Jurkat, Clone E6-1 (cell line): ENCODE measurements at places on chromosomes 16 and 17.

DNA sequence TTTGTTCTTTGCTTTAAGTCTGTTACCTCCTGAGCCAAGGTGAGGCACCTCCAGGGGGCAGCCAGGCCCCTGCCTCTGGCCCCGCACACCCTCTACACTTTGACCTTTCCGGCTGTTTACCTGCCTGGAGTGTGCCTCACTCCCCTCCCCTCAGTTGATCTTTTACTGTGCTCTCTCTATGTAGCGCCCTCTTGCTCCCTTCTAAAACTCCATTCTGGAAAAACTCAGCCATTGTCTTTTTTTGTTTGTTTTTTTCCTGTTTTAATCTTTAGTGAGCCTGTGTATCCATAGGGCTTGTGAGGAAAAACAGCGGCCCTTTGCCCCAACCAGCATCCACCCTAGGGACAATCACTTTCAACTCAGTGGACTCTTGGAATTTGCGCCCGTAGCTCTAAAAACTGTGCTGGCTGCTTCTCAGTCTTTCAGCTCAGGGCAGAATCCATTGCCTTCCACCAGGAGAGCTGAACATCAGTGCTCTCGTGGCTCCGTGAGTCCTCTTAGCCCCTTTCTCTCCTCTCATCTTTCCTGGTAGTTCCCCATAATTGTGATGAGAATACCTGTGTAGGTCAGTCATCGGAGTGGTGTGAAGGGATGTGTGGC lies 4.3 kb downstream of the AMDHD2 start:
- DNase-seq = no peak

DNA sequence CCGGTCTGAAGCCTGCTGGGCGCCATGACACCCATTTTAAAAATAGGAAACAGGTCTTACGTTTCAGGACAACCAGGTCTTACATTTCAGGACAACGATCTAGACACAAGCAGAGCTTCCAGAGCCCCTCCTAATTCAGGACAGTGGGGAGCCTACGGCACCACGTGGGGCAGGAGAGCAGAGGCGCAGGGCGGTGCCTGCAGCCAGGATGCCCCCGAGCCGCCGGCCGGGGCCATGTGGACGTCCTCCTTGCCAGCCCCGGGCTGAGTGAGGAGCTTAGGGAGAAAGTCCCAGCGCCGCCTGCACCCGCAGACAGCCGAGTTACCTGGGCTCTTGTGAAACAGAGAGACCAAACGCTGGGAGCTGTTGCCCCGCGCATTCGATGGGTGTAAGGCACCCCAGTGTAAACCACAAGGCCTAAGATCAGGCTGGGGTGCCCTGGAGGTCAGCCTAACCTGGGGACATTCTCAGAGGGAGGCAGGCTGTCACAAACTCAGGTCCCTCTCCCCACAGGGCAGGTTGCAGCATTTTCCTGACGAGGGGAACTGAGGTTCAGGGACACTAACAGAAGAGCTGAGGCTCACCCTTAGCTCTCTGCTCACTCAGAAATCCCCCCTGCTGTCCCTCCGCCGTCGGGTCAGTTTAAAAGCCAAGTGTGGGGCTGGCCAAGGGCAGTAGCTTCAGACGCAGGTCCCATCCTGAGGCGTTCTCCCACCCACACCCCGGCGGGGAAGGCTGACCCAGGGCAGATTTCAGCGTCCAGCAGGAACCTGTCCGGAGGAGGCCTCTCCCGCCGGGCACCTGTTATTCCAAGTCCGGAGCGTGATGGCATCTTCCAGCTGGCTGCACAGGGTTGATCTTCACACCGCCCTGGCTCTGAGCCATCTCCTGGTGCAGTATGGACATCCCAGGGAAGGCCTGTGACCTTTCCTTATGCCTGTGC lies 1.8 kb upstream of the NOTUM start:
- DNase-seq = no peak

DNA sequence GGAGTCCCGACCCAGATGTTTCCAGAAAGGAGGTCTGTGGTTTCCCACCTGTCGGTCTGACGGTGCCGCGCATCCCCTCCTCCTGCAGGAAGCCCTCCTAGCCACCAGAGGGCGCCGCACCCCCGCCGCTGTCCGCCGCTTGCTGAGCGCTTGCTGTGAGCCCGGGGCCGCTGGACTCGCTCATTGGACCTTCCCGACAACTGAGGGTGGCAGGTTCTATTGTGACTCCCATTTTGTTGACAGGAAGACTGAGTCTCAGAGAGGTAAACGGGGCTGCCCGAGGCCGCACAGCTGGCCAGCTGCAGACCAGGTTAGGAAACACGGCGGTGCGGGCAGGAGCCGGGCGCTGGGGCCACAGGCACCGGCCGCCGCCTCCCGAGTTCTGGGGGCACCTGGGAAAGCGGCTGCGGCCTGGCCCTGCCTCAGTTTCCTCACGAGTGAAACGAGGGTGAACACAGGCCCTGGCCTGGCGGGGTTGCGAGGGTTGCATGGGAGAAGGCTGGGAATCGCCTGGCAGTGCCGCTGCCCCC lies 191.1 kb upstream of the CIBAR2 start:
- peak; percentile 77 for DNase-seq

GRCh38 chr17:4544951-4545216 lies 10.3 kb downstream of the MYBBP1A start:
- no peak for DNase-seq

GRCh38 chr17:12729086-12729485 lies 60.2 kb upstream of the ARHGAP44 start:
- DNase-seq = no peak

GRCh38 chr17:35099908-35100307 lies 19.8 kb downstream of the RAD51D start:
- DNase-seq = no peak

DNA sequence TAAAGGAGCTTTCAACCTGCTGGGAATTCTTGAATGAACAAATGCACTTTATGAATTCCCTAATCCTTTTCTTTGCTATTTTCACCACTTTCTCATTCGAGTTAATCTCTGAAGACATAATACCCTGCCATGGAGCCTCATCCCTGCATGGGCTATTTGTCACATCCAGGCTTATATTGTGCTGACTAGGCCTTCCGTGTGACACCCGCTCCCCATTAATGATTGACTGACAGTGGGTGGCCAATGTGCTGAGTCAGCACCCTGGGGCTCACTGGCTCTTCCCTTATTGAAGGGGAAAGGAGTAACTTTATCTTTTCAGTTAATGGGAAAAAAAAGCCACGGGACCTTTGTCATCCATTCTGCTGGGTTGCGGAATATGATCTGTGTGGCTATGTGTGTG lies 1024.8 kb upstream of the EEF2KMT start:
- no peak for DNase-seq

GRCh38 chr17:2994441-2994840 lies 69.0 kb downstream of the OR1D5 start:
- no peak for DNase-seq

DNA sequence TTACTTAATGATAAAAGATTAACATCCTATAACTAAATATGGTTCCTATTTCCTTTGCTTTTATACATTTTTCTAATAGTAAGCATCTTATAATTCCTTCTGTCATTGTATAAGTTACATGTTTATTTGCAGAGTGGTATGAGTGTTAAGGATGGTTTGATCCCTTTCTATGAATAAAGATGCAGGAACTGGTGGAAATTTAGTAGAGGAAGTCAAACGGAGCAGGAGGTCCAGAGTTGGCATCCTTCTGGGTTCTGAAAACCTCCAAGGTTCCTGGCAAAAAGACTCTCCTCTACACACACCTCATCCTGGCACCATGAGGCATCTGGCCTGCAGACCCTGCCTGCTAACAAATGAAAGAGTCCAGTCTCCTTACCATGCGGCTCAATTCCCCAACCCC lies 296.8 kb downstream of the SOX9 start:
- no peak for DNase-seq

GRCh38 chr16:627454-628239 lies 3.1 kb upstream of the WFIKKN1 start:
- DNase-seq = no peak

GRCh38 chr16:85245307-85246172 lies 133.3 kb upstream of the CIBAR2 start:
- DNase-seq = peak; percentile 40

DNA sequence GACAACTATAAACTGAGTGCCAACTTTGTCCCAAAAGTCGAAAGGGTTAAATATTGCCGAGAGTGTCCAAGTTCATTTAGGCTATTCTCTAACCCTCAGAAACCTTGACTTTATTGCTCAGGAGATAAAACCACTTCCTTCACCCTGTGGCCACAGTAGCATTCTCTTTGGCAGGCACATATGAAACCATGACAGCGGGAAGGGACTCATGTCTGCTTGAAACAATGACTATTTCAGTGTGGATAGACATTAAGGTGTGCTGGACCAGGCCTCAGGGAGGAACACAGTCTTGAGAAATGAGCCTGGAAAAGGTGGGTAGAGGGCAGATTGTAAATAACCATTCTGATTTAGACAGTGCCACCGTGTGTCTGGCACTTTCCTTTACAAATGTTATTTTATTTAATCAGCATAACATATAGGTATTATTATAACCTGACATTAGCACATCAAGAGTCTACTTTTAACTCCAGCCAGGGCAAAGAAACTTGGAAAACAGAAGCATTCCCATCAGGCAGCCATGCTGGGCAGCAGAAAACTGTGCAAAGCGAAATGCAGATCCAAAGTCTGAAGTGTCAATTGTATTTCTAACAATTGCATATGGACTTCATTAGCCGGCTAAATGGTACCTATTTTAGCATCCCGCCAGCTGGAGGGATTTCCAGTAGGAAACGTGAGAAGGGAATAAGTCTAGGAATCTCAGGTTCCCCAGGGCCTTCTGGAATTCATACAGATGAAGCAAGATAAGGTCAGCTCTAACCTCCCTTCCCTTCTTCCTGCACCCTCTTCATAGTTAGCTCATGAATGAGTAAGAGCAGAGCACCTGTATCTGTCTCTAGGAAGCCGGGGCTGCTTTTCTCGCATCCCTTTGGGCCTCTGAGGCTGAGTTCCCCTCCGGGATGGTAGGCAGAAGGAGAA lies 212.8 kb upstream of the ELAC2 start:
- no peak for DNase-seq

DNA sequence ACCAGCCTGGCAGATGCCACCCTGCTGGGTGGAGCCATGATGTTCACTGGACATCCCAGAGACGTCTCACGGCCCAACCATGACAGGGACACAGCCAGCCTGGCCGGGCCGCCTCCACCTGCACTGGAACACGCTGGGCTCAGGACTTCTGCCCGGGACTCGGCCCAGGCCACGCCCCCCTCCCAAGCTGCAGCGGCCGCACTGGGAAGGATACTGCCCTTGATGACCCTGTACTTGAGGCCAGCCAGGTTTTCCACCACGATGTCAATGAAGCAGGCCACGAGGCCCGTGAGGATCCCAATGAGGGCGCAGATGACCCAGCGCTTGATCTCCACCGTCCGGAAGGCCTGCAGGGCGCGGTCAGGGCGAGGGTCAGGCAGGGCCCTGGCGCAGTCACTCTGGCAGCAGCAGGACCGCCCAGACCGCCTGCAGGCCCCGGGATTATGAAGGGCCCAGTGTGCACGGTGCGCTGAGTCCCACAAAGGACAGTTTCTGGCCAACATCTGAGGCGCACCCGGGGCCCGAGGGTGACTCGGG lies 14.2 kb downstream of the CLCN7 start:
- DNase-seq = no peak

DNA sequence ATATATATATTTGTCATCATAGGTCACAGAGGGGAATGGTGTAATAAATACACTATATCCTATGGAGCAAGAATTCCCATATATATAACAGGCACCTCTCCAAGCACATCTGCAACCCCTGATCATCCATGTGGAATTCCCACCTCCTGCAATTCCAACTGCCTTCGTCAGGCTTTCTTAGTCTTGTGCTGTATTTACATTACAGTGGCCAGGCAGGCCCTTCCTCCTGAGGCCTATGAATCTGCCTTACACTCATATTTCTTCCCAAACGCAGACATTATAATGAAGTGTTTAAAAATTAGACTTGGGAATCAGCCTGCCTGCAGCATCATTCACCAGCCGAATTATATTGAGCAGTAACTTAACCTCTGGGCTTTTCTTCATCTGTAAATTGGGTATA lies 19.3 kb upstream of the DNAH9 start:
- DNase-seq = no peak

DNA sequence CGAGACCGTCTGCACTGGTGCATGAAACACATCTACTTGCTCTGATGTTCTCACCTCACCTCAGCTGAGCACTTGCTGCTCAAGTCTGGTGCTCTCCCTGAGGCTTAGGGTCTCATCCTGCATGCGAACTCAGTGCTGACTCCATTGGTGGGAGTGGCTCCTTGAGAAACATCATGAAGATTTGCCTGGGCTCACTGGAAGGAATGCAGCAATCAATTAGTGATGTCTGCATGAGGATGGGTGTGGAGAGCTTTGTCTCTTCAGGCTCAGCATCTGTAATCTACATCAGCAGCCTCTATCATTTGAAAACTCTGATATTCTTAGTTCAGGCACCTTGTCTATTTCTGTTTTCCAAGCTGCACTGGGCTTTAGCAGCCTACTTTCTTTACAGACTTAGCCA lies 204.4 kb downstream of the IRF8 start:
- DNase-seq = no peak

GRCh38 chr17:49746791-49747490 lies 17.0 kb downstream of the FAM117A start:
- peak; percentile 76 for DNase-seq

GRCh38 chr17:3773511-3773910 lies 27.5 kb downstream of the ITGAE start:
- no peak for DNase-seq

GRCh38 chr17:72053036-72053435 lies 67.8 kb upstream of the SOX9 start:
- no peak for DNase-seq

- no peak for DNase-seq
These were observed 50.7 kb upstream of the TOB1 start for GRCh38 chr17:50916708-50917417.

GRCh38 chr17:18224387-18225120 lies 881 bp upstream of the LLGL1 start:
- no peak for DNase-seq

GRCh38 chr16:29316761-29317183 lies 89.7 kb downstream of the NPIPB11 start:
- DNase-seq = no peak

- DNase-seq = no peak
These were observed 405 bp upstream of the CBLN1 start for GRCh38 chr16:49281843-49282642.

DNA sequence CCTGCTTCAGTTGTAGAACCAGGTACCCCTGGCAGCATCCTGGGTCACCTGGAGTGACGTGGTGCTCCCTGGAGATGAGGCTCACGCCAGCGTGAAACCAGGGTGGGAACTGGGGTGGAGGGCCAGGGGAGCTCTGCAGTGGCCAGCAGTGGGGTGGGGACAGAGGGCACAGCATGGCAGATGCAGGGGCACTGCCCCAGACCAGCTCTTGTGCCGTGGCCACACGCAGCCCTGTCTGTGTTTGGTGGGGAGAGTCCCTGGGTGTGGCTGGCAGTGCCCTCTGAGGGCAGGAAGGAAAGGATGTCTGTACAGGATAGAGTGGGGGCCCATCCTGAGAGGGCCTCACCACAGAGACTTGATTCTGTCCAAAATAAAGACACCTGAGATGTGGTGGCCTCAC lies 24.5 kb downstream of the ZNF750 start:
- no peak for DNase-seq

GRCh38 chr16:2084895-2085625 lies 37.3 kb downstream of the TSC2 start:
- no peak for DNase-seq

DNA sequence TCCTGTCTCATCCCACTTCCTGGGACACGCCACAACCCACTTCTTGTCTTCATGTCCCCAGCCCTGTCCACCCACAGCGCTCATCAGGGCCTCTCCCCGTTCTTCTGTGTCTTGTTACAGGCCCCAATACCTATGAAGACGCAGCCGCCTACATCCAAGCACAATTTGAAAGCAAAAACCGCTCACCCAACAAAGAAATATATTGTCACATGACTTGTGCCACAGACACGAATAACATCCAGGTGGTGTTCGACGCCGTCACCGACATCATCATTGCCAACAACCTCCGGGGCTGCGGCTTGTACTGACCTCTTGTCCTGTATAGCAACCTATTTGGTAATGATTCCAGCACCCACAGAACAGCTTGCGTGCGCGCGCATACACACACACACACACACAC lies 70.6 kb downstream of the AMFR start:
- DNase-seq = no peak
